Stomach (tissue), 19 donors: ENCODE measurements at places on chromosomes 7 and 10.
A peak's percentile ranks its signal among the peaks of the same experiment; 100 is the strongest.

DNA sequence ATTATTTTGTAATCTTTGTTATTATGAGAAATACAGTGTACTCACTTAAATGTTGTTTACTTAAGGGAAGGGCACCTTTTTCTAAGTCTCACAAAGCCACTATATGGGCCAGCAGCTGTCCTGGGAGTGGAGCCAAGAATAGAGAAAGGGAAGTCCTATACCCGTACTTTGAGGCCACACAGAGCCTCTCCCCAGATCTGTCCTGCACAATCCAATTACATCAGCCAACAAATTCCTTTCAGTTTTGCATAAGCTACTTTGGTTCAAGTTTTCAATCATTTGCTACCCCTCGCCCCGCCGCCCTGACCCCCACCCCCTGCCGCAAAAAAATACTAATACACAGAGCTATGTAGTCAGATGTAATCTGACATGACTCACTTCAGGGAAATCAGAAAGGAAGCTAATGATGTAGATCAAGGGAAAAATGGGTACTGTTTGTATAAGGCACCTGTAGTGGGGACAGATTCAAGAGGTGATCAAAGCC, 297.4 kb upstream of the NEBL start:
- DNase-seq = peak; percentile 58

DNA sequence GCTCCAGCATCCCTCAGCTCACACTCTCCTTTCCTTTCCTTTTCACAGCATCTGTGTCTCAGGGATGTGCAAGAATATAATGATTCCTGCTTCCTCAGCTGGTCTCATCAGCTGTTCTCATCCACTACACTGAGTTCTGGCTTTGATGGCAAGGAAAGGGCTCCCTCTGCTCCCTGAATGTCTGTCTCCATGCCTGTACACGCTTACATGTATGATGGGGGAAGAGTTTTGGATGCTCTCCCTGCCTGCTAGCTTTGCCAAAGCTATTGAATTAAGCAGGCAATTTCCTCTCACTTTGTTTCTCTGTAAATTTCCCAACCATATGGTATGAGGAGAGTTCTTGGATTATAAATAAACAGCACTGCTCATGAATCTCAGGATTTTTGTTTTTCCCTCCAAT, 254.5 kb downstream of the SORCS3 start:
- DNase-seq = peak; percentile 72

DNA sequence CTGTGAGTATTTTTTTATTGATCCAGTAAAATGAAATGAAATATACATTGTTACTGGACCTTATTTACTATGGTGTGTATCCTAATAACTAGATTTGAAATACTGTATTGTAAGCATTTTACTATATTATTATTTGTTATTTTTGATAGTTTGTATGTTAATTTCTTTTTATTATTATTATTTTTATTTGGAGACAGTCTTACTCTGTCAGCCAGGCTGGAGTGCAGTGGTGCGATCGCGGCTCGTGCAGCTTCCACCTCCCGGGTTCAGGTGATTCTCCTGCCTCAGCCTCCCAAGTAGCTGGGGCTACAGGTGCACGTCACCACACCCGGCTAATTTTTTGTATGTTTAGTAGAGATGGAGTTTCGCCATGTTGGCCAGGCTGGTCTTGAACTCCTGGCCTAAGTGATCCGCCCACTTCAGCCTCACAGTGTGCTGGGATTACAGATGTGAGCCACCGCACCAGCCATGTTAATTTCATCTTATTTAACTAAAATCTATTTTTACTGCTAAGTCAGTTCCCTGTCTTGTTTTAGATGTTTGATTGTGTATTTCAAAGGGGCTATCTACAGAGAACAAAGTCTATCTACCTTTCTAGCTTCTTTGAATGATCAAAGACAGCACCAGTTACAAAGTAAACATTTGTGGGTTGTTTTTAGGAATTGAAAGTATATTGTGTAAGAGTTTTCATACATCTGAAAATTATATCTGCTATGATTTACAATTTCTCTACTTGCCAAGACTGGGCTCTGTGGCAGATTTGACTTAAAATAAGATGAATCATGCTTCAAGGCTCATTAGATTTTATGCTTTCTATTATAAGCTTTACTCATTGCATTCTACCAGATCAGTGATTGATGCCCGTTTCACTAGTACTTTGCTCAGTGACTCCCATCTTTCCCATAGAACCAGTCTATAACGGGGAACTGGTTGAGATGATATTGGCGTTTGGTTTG, 41.6 kb downstream of the CDC123 start:
- DNase-seq = no peak

- DNase-seq = peak; percentile 89
Observed at GRCh38 chr10:32367793-32368453, 21.0 kb upstream of the EPC1 start.

DNA sequence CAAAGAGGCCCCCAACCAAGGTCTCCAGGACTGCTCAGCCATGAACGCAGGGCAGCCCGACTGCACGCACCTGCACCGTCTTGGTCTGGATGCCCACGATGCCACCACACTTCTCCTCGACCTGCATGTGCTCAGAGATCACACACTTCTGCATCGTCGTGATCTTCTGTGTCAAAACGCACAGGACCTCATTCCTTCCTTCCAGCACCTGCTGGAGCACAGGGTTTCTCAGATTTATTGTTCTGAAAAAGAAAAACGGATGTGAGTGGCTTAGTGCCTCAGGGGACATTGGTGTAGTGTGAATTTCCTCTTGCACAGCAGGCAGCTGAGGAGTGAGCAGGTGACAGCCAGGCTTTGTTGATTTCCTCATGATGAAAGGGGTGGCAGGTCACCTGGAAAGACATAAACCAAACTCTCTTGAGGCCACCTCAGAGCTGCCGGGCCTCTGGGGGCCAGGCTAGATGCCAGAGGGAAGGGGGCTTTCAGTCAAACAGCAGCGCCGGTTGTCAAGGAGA, 38.2 kb downstream of the GSDME start:
- peak; percentile 39 for DNase-seq

- DNase-seq = peak; percentile 93
Observed at GRCh38 chr10:101830322-101831168, 12.3 kb upstream of the OGA start.

- no peak for DNase-seq
Observed at GRCh38 chr10:11142777-11143176, 125.1 kb downstream of the CELF2 start.

- peak; percentile 47 for DNase-seq
Observed at GRCh38 chr10:75068523-75068922, 42.9 kb upstream of the SAMD8 start.

GRCh38 chr7:134941185-134941900, 45.0 kb upstream of the AGBL3 start:
- no peak for DNase-seq

- DNase-seq = no peak
Observed at GRCh38 chr10:124356701-124357560, 61.8 kb downstream of the OAT start.

DNA sequence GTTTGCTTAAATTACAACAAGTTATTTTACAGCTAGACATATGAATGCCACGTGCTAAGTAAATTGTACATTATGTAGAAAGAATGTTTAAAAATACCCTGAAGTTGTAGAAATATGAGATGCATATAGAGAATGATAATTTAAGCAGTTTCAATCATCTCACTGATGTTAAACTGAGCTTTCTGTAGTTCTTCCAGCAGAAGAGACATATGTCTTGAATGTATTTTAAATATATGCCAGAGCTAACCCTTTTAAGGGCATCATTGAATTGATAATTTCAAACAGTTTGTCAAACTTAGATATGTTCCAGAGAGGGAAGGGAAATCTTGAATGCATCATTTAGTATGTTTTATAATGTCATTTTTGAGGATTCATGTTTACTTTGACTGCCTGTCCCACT, 255.2 kb downstream of the MDFIC start:
- DNase-seq = no peak

DNA sequence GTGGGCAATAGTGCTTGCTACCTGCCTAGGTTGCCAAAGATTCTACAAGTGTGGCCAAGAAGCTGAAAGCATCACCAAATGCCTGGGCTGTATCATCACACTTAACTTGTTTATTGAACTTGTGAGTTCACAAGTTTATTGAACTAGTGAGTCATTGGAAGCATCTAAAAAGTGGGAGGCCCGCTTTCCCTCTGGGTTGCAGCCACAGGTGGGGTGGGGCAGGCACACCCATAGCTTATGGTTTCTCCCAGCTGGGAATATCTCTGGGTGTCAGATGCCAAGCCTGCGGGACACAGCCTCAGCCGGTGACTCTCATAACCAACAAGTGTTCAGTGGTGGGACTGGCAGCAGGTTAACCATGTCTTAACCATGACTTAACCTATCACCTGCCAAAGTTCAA, 145.9 kb upstream of the FAM13C start:
- no peak for DNase-seq

DNA sequence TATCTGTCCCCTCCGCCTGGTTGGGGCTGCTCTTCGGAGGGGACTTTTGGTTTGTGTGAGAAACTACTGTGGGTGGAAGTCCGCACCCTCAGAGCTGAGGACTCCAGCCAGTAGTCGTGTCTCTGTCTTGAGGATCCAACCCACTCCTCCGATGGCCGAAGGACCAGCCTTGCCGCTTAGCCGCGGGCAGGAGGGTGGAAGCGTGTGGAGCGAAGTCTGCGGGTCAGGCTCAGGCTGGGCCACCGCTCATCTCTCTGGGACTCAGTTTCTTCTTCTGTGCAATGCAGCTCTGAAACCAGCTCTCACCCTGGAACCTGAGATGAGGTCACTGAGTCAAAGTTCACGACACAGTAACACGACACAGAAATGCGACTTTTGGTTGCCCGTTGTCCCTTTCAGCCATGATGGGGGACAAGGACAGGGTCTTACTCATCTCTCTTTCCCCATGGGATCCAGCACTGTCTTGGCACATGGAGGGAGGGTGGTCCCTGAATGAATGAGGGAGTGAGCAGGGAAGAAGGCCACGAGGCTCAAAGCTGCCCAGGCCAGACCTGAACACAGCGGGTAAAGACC, 133.3 kb upstream of the PODXL start:
- no peak for DNase-seq

GRCh38 chr10:113341138-113341537, 211.7 kb upstream of the HABP2 start:
- no peak for DNase-seq

DNA sequence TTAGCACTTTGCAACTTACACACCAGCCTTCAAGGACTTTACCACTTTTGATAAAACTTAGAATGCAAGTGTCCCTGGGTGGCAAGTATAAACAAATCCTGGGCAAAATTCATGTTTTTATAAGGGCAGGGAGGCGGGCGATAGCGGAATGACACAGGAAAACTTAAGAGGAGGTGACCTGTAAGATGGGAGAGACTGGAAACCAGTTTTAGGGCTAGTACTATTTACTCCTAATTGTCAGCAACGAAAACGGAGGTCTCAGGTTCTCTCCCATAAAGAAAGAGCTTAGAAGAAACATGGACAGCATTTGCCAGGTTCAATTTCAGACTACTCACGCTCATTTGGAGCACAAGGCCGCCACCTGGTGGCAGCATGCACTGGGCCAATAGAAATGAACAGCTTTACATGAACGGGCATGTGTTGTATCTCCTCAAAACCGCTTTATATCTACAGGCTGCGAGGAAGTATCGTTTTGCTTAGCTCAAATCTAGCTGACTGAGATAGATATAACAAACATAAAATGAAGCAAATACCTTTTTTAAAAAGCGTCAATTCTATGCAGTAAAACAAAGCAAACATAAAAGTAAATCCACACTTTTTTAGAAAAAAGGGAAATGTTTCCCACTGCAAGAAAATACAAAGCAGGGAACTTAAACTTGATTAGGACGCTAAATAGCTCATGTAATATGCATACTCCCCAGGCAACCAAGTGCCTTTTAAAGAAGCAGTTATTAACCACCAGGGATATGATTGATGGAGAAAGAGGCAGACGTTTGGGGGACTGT, 37.6 kb upstream of the SVOPL start:
- peak; percentile 87 for DNase-seq

DNA sequence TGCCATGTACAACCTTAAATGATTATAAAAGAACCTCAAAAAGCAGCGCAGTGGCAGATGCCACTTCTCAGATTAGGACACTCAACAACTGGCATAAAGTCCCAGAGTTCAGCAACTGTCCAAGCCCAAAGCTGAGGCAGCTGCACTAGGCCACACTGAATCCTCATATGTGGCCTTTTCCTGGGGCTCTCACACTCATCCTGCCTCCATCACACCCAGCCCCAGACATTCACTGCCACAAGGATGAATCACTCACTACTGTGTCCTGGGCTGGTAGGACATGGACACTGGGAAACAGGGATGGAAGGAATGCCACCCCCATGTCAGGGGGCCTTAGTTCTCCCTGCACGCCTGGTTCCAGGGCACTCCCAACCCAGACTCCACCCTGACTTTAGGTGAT, 547.7 kb downstream of the TNS3 start:
- no peak for DNase-seq

GRCh38 chr7:47371733-47372368, 210.1 kb downstream of the TNS3 start:
- DNase-seq = peak; percentile 94

- DNase-seq = no peak
Observed at GRCh38 chr7:99489235-99489634, 10.8 kb downstream of the ZNF394 start.

GRCh38 chr10:116756277-116756676, 13.9 kb upstream of the HSPA12A start:
- DNase-seq = peak; percentile 62

DNA sequence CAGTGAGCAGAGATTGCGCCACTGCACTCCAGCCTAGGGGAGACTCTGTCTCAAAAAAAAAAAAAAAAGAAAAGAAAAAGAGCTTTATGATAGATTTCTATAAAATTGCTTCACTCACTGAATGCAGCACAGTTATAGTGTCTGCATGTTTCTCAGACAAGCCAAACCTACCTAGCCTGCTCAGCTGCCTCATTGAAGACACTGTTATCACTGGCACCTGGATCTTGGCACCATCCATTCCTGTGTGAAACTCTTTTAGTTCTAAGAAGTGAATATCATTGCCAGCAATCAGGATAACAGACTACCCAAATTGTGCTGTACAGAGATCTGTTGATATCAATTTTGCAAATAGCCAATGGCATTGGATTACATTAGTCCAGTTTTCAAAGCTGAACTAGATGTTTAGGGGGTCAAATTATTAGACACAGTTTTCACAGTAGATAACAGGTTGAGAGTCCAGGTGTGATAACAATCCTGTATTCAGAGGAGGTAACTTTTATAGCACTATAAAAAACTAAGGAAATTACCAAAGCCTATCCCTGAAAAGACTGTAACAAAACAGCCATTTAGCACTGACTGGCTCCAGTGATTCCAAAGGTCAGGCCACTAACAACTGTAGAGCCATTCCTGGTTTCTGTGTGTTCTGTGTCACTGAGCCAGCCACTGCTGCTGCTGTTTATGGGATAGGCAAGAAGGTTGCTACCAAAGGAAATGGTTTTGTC, 17.1 kb downstream of the PDSS1 start:
- no peak for DNase-seq

GRCh38 chr10:7529638-7530037, 118.8 kb upstream of the SFMBT2 start:
- no peak for DNase-seq

DNA sequence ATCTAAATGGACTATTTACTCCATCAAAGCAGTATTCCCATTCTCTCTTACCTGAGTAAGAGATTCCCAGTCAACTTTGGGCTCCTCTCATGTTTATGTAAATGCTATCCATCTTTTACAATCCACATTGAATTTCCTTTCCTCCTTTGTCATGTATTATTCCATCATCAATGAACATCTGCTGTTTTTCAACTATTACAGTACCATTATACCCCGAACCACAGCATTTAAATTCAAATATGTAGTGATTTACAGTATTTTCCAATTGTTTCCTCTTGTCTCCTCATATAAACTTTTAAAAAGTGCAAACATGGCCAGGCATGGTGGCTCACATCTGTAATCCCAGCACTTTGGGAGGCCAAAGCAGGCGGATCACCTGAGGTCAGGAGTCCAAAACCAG, 20.3 kb downstream of the PCLO start:
- no peak for DNase-seq
